Renal cortex interstitium (tissue), 15 donors: ENCODE measurements at places on chromosomes 2 and 18.

DNA sequence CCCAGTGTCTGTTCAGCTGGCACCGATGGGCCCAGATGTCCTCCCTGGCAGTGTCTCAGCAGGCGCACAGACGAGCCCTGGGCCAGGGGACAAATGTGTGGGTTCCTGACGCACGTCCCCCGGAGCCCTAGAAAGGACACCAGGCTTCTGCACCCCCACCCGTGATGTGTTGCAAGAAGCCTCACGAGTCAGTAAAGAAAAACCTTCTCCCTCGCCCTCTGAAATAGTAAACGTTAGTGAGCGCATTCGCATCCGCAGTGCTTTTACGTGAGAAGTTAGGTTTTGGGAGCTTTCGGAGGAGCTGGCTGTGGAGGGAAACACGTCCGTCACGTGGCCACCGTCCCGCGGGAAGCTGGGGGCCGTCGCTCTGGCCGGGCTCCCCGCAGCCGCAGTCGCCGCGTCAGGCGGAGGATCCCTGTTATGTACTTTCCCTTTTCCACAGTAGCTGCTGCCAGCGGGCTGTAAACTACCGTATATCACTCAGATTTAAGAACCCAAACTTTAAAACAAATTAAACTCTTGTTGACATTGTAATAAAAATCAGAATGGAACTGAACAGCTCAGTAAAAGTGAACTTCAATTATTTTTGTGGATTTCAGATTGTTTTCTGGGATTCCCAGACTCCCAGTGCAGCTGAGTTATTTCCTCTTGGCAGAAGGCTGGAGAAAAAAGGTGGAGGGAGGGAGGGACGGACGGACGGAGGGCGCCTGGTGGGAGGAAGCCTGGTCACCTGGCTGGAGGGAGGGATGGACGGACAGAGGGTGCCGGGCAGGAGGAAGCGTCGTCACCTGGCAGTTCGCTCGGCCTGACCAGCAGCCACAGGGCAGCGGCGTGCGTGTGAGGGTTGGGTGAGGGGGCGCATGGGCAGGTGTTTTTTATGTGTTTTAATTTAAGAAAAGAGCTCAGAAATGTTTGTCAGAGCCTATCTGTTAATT, 112.1 kb downstream of the NFATC1 start:
- DNase-seq = peak; percentile 82

GRCh38 chr2:151862700-151863099, 34.5 kb upstream of the ARL5A start:
- no peak for DNase-seq

- no peak for DNase-seq
Measured at GRCh38 chr2:239121600-239122012, 273.7 kb downstream of the TWIST2 start.

DNA sequence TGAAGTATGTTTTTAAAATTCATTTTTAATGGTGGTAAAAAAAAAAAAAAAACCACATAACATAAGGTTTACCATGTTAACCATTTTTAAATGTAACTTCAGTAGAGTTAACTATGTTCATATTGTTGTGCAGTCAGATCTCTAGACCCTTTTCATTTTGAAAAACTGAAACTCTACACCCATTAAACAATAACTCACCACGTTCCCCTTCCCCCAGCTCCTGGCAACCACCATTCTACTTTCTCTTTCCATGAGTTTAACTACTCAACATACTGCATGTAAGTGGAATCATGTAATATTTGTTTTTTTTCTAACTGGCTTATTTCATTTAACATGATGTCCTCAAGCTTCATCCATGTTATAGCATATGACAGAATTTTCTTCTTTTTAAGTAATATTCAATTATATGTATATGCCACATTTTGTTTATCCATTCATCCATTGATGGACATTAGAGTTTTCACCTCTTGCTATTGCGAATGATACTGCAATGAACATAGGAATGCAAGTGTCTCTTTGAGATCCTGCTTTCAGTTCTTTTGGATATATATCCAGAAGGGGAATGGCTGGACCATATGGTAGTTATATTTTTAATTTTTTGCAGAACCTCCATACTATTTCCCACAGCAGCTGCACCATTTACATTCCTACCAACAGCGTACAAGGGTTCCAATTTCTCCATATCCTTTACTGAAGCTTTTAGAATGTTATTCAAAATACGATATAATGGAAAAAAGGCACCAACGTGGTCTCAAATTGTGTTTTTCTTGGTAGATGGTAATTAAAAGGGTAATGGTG, 91.0 kb downstream of the SPTBN1 start:
- no peak for DNase-seq

- DNase-seq = no peak
Measured at GRCh38 chr2:240646176-240646899, 21.1 kb downstream of the GPR35 start.

DNA sequence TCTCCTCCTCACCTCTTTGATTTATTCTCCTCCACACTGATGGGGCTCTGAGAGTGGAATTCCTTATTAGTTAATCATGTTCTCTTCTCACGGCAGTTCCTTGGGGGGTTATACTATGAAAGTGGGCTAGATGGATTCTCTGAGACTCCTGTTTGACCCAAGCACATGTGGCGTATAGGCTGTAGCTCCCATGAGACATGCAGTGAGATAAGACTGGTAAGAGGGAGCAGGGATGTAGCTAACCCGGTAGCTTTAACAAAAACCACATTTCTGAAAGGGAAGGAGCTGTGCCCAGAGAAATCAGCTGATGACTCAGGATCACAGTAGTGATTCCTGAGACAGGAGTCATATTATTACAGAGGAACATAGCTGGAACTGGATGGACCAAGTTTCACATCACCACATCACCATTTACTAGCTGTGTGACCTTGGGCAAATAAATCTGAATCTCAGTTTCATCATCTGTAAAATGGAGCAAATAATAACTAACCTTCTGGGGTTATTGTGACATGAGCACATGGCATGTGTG, 82.9 kb downstream of the CRIM1 start:
- no peak for DNase-seq

GRCh38 chr18:64332835-64333234, 183.9 kb upstream of the LINC00305 start:
- no peak for DNase-seq

DNA sequence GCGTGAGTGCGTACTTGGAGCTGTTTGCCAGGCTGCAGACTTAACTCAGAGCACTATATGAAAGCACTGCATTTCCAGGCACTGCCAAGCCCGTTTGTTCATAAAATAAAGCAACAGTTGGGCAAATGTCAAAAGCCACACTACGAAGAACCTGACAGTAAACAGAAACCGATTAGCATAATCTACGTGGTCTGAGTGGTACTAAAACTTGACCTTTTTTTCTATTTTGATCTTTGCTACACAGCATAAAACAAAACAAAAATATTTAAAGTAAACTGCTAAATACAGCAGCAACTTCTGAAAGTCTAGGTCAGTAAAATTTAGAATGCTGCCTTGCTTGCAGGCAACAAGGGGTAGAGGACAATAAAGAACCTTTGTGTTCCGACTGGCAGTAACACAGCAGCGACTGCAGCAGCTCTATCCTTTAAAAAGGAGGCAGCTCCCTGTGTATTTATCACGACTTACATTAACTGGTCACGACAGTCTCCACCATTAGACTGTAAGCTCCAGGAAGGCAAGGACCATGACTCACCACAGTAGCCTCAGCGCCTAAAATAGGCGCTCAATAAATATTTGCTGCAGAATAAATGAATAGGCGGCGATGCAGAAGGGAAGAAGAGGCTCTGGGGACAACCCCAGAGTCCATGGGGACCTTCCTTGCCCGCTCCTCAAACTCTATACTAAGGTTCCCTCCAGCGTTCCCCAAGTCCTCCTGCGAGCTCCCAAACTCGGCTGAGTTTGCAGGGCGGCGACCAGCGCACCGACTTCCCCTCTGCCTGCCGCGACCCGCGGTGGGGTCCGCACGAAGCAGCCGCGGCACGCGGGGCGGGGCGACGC, 902 bp downstream of the SS18 start:
- DNase-seq = peak; percentile 10

- no peak for DNase-seq
Measured at GRCh38 chr18:11998193-11998592, 16.9 kb downstream of the IMPA2 start.

- DNase-seq = no peak
Measured at GRCh38 chr18:49094136-49094535, 143.4 kb upstream of the SMAD7 start.

DNA sequence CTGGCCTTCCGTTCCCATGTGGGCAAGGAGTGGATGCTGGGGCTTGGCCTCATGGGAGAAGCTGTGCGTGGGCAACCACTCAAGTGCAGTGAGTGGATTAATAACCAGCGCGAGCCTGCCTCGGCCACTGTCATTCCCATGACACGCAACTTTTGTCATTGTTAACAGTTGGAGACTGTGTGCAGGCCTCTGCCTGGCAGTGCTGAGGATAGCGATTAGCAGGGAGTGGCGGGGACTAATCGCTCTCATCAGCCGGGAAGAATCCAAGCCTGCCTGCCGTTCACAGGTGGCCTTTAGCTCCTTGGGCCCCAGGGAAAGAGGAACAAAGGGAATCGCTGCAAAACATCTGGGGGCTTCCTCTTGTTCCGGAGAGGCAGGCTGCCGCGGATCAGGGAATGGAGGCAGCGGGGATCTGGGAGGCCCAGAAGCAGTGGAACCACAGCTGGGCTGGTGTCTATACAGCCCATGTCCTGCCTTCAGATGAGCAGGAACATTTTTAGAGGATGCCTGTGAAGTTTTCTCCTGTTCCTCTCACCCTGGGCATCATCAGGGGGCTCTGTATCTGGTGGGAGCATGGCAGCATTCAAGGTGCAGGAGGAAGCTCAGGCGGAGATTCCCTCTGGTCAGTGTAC, 53.8 kb downstream of the CTIF start:
- DNase-seq = no peak

DNA sequence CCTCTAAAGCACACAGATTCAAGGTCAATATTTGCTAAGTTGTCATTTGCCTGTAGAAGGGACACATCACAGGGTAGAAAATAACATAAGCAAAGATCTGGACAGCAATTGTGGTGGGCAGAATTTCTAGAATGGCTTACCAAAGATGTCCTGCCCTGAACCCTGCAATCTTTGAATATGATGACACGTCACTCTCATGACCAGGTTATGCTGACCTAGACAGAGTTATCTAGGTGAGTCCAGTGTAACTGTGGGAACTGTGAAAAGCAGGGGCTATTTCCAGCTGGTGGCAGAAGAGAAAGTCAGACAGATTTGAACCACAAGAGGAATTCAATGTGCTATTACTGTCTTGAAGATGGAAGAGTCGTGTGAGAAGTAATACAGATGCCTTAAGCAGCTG, 112.3 kb upstream of the CNGA3 start:
- DNase-seq = no peak

GRCh38 chr2:176149939-176150583, 1.3 kb upstream of the HOXD4 start:
- no peak for DNase-seq

DNA sequence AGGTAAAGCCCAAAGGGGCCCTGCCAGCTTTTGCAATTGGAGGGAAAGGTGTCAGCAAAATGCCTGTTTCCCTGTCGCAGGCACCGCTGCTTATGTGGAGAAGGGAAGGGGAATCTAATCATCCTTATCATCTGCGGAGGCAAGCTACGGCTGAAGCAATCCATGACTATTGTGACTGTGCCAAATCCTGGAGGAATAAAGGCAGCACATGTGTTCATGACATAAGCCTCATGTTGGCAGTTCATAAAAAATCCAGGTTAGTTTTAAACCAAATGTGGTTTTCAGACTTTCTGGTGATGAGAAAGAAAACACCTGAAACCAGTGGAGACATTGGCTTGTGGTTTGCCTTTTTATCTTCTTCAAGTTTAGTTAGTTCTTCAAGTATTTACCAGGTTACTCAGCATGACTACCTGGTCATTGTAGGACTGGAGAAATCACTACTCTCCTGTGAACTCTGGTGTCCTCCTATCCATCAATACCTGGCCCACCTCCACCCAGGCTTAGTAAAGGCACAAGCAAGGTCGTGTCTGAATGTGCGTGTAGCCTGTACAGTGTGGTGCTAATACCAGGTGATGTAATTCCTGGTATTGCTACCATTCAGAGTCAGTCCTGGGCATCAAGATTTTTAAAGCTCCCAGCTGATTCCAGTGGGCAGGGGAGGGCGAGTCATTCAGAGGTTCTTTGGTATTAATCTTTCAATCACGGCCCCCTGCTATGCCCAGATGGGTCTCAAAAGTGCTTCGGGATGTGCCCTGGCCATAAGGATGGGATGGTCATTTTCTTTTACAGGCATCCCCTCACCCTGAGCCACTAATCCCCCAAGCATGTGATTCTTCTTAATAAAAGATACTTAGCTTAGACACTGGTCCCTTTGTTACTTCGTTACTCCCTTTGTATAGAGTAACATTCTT, 96.8 kb downstream of the TGFA start:
- no peak for DNase-seq

DNA sequence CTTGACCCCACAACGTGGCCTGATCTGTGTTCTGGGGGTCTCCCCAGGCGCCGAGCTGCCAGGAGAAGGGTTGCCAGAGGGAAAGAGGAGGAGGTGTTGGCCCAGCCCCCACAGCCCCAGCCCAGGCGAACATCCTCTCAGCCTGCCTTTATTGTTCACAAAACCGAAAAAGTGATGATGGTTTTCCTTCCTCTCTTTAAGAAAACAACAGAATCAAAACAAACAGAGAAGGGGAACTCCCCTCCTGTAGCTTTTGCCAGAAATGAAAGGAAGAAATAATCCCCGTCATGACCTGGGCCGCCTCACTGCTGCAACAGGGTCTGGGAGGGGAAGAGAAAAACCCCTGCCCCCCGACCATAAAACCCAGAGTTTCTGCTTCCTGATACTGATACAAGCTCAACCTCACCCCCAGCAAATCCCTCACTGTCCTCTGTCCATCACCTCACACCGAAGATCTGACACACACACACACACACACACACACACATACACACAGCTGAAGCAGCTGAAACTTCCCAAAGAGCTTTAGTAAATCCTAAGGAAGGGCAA, 52.0 kb downstream of the ZFP36L2 start:
- no peak for DNase-seq

- DNase-seq = no peak
Measured at GRCh38 chr2:71715951-71716696, 262.8 kb downstream of the DYSF start.

DNA sequence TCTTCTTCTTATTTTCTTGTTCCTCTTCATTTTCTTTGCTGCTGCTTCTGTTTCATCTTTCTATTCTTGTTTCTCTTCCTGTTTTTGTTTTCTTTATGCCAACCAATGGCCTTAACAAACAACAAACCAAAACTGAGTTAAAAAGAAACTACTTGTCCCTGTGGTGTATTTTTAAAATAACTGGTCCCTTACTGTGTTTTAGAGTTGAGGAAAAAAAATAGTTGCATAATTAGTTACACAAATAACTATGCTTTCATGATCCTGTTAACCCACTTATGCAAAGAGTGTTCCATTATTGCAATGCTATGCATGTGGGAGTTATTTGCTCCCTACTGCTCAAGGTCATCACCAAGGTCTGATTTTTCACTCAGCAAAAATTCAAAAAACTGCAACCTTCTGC, 39.5 kb upstream of the IMP4 start:
- no peak for DNase-seq

GRCh38 chr2:129078548-129078947, 759.9 kb upstream of the HS6ST1 start:
- DNase-seq = no peak

GRCh38 chr18:45517181-45517741, 98.0 kb upstream of the SLC14A2 start:
- DNase-seq = no peak

GRCh38 chr18:2956056-2956455, 56.9 kb downstream of the LPIN2 start:
- DNase-seq = no peak
